ENCODE measurements at places on chromosomes 2 and 18.
A peak's percentile ranks its signal among the peaks of the same experiment; 100 is the strongest.

DNA sequence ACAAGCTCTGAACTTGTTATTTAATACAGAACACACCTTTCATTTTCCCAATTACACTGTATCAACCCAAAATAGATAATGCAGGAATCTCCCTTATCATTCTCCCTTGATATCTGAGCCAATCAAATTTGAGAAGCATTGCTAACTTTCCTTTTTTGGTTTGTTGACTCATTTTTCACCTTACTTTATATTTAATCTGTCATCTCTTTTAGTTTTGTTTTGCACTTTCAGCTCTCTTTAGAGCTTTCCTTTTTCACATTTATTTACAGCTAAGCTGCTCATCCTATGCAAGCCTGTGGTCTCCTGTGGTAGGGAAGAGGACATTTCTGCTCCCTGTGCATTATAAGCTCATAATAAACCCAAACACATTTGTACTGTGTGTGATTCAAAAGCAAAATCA is 50.1 kb downstream of the ITGAV start:
- DNase-seq: no peak

DNA sequence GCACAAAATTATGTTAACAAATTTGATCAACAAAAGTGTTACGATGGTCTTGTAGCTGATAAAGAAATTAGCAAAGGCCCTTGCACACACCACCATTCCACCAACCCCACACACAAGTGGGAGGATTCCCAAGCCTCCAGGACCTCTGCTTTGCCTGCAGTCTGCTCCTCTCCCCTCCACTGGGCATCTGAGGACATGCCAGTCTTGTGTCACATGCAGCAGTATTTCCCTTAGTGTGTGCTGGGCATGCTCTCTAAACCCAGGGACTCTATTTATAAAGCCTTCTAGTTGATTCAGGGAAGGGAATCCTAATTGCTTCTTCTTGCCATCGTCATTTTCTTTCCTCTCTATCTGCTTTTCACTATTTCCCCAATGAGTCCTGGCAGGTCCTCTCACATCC is 53.3 kb downstream of the KCTD18 start:
- no peak for DNase-seq

- peak; percentile 37 for DNase-seq
Measured at GRCh38 chr2:38315707-38316333, 61.3 kb downstream of the ATL2 start.

DNA sequence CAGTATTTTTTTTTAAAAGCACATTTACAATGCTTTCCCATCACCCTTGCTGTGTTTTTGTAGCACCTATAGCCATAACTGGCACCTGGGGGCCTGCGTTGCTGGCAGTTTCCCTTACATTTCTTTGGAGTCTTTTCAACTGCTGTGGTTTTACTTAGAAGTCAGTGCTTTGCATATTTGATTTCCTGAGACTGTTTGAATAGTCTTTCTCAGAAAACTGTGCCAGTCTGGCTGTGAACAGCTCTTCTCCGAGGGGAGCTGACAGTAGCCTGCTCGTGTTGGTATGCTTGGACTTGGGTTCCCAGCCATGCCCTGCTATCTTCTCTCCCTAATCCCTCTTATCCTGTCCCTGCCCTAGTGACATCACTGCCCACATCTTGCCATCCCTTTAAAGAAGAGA is 81.5 kb downstream of the DPP4 start:
- no peak for DNase-seq

GRCh38 chr2:171963198-171963597 is 36.6 kb upstream of the METAP1D start:
- DNase-seq: no peak

GRCh38 chr2:133654949-133655348 is 86.7 kb upstream of the NCKAP5 start:
- no peak for DNase-seq

GRCh38 chr2:62423883-62424458 is 82.0 kb downstream of the TMEM17 start:
- DNase-seq: no peak

- no peak for DNase-seq
Measured at GRCh38 chr2:112835536-112836162, 930 bp downstream of the IL1B start.

- no peak for DNase-seq
Measured at GRCh38 chr2:38898256-38898655, 8.6 kb downstream of the ARHGEF33 start.

GRCh38 chr2:27123302-27124150 is at the start of gene ABHD1:
ABHD1 (plus strand) TSS chr2:27123815; CDS start chr2:27123949, 134 bp downstream.
- peak; percentile 18 for DNase-seq

- no peak for DNase-seq
Measured at GRCh38 chr2:171669121-171669520, 18.1 kb upstream of the DYNC1I2 start.

- no peak for DNase-seq
Measured at GRCh38 chr2:70673041-70673647, 94.9 kb downstream of the ADD2 start.

DNA sequence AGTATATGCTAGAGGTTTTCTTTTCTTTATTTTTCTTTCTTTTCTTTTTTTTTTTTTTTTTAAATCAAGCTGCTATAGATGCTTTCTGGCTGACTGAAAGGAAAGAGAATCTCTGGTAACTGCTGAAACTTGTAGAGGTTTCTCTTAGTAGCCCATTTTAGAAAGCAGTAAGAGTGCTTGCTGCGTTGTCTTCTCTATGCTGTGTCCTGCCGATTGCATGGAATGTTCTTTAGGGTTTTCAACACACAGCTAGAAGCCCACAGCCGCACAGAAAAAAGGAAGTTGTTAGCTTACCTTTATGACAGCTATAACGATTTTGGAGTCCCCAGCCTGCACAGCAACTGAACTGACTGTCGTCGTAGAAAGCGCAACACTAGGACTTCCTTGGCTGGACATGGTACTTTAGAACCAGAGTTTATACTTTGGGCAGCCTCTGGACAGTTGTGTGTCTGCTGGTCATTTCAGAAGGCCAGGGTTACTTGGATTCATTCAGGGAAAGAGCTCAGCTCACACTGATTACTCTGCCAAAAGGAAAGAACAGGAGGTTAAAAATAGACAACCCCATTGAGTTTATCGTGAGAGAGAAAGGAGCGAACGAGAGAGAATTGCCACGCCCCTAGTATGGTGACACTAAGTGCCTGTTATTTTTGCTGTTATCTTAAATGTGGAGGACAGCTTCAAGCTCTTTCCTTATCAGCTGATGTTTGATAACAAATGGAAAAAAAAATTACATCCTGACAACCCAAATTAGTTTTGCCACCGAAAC is at the start of gene CCDC141:
Gene CCDC141 (minus strand): TSS at position 592 of the 766 bp plus-strand sequence. CDS start 196 bp downstream, at position 396.
- DNase-seq: no peak

GRCh38 chr2:42086500-42086953 is 38.7 kb downstream of the PKDCC start:
- peak; percentile 73 for DNase-seq

DNA sequence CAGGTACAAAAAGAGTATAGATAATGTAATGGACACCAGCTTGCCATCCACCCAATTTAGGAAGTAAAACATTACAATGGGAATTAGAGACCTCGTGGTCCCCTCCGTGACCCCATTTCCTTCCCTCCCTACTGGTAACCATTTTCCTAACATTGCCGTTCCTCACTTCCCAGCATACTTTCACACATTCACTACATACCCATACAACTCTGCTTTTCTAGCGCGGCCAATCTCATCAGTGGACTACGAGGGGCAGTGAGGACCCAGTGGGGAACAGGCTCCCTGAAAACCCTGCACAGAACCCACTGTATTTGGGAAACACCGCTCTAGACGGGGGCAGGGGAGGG is 1.1 kb downstream of the ENOSF1 start:
- DNase-seq: no peak

- peak; percentile 74 for DNase-seq
Measured at GRCh38 chr2:65264821-65265670, 37.4 kb downstream of the ACTR2 start.

DNA sequence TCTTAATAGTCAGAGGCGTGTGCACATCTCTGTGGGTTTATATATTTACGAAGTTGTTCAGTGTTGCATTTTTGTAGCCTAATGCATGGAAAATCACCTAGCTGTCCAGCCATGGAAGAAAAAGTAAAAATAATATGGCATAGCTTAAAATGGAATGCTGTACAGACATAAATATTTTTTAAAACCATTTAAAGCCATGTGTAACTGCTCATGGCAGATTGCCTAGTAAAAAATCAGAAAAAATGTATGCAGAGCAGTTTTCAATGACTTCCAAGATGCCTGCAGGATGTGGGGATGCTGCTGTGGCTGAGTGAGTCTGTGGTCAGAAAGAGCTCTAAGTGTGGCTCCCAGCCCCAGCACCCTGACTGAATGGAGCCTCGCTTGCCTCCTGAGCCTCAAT is 64.8 kb upstream of the ALKAL2 start:
- no peak for DNase-seq

GRCh38 chr2:10916953-10917352 is 5.2 kb downstream of the KCNF1 start:
- DNase-seq: no peak

GRCh38 chr2:140392824-140393223 is 1612.6 kb upstream of the NXPH2 start:
- DNase-seq: no peak

- no peak for DNase-seq
Measured at GRCh38 chr2:492178-492577, 185.0 kb downstream of the TMEM18 start.

DNA sequence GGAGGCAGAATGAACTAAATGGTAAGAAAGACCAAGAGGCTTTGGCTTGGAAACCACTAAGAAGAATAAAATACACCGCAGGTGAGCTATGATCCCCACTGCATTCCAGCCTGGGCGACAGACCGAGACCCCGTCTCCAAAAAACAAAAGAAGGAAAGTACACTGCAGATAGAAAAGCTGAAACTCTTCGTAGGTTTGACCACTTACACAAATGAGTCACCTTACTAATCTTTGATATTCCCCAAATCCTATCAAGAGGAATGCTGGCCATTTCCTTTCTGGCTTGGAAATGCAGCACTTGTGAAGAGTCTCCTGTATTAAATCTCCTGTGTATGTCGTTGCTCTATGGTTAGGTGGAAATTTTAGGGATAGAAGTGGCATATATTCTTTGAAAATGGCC is 108.8 kb downstream of the MTCL1 start:
- no peak for DNase-seq

- no peak for DNase-seq
Measured at GRCh38 chr2:158464426-158465281, 7.9 kb downstream of the PKP4 start.

DNA sequence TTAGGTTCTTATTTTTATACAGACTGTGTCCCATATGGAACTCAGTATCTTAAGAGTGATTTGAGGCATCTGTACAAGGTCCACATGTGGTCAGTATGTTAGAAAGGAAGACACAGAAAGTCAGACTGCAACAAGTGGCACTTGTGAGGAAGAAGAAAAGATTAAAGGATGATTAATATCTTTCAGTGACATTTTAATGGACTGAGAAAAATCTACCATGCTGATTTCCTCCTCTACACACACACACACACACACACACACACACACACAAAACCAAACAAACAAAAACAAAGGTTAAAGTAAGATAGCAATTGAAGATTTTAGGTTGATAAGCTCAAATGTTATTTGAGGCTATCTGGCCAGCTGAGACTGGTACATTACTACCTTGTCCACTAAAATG is 94.5 kb upstream of the CHRNA1 start:
- no peak for DNase-seq

- DNase-seq: no peak
Measured at GRCh38 chr18:46565256-46565655, 91.8 kb downstream of the LOXHD1 start.

DNA sequence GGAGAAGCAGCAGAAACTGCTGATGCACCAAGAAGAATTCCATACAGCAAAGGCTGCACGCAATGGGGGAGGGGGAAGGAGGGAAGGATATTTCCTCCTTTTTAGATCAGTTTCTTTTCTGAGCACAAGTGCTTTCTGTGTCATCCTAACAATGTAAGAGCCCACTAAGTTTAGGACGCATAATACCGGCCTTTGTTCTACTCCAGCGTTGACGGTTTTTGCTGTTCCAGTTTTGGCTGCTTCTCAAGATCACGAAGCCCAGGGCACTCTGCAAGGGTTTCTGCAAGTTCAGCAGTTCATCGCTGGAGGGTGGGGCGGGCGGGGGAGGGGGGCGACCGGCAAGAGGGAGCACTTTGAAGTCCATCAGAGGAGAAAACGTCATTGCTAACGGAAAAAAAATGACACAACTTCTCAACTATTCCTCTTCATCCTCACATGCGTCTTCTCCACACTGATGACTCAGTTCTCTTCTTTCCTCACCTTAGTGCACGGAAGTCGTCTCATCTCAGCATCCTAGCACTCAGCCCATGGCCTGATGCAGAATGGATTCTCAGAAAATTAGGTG is 8.7 kb downstream of the FAM178B start:
- peak; percentile 24 for DNase-seq

DNA sequence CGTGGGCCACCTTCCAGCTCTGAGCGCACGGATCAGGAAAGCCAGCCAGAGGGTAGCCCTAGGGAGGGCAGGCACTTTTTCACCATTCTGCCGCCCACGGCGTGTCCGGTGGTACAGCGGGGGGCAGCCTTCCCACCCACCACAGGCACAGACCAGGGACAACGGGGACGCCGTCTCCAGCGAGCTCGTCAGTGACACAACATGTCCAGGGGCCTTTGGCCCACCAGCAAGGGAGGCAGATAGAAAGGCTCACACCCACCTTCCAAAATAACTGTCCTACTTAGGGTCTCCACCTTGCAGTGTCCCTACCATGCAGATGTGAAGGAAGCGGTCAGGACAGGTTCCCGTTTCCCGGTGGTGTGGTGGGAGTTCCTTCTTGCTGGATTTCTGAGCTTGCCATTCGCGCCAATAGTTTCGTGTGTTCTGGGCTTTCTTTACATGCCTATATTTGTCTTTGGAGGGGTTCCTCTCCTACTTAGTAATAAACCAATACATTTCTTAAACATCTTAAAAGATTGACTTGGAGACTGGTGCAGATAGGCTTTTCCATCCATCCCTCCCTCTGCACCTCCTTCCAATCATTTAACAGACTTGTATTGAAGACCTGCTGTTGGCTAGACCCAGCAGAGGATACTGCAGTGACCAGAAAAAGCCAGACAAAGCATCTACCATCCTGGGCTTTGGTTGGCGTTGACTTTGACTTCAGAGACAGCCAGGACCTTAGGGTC is 872 bp downstream of the ASB1 start:
- no peak for DNase-seq

All from right lung (tissue), 10 donors.